Fibroblast of villous mesenchyme (primary cell): ENCODE measurements at places on chromosomes 5 and 9. TPM values are rescaled to one million over a fixed set of nuclear protein-coding genes. Genes with fewer than 3 reads are reported as not detected.
A peak's percentile ranks its signal among the peaks of the same experiment; 100 is the strongest.

- peak; percentile 40 for DNase-seq
Observed at GRCh38 chr5:34843497-34843896, 4.5 kb downstream of the TTC23L start.

GRCh38 chr5:132962429-132963021 lies 909 bp downstream of the AFF4 start:
- DNase-seq = peak; percentile 89

- DNase-seq = peak; percentile 76
Observed at GRCh38 chr9:133869674-133870405, 122.3 kb downstream of the VAV2 start.

Gene SPINK4
- not detected in 2 replicates for total RNA-seq

Gene PIP5KL1
- total RNA-seq = 2.6 and 3.5 TPM in 2 replicates
